ENCODE measurements at places on chromosomes 7 and 10. TPM values are rescaled to one million over a fixed set of nuclear protein-coding genes. Genes with fewer than 3 reads are reported as not detected.

Gene TMEM213
- not detected for total RNA-seq

Gene PDE1C
- 12.2 TPM for total RNA-seq

Gene ITGB8
- 48.5 TPM for total RNA-seq

Gene C1QL3
- total RNA-seq, result 0.39 TPM

Gene GFRA1
- total RNA-seq, result 4.1 TPM

Gene DCLRE1C
- 21.6 TPM for total RNA-seq

Gene AEBP1
- 131 TPM for total RNA-seq

Gene TMEM270
- total RNA-seq, result not detected

Gene MYPN
- total RNA-seq, result 0.08 TPM

Gene ZKSCAN1
- total RNA-seq, result 105 TPM

Gene SLC16A9
- 8.0 TPM for total RNA-seq
